HT-29 (cell line): ENCODE measurements at places on chromosomes 3 and 15.

DNA sequence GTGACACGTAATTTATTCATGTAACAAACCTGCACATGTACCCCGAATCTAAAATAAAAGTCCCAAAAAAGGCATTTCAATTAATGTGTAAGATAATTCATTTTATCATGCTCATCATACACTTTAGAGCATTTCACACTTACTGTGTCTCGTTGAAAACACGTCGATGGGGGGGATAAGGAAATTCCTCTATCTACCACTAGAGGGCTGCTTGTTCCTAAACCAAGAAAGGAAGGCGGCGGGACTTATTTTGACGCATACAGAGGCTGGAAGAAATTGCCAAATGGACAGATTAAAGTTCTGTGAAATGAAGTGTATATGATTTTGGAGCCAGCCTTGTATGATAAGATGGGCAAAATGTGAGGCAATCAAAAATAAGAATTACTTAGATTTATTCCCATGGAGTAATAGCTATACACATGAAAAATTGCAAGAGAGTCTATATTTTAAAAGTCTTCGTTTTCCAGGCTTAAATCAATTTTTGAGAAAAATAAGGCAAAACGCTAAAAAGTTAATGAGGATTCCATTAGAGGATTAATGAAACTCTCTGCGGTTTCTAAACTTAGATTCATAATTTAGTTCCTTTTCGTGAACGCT is 346.8 kb downstream of the CNTN3 start:
- peak; percentile 46 for DNase-seq

GRCh38 chr3:185208823-185209222 is 45.0 kb downstream of the EHHADH start:
- no peak for DNase-seq

GRCh38 chr3:191350396-191351090 is 20.2 kb upstream of the UTS2B start:
- DNase-seq: peak; percentile 48

- DNase-seq: no peak
These were observed 278.6 kb downstream of the UBE2E2 start for GRCh38 chr3:23481616-23482278.

DNA sequence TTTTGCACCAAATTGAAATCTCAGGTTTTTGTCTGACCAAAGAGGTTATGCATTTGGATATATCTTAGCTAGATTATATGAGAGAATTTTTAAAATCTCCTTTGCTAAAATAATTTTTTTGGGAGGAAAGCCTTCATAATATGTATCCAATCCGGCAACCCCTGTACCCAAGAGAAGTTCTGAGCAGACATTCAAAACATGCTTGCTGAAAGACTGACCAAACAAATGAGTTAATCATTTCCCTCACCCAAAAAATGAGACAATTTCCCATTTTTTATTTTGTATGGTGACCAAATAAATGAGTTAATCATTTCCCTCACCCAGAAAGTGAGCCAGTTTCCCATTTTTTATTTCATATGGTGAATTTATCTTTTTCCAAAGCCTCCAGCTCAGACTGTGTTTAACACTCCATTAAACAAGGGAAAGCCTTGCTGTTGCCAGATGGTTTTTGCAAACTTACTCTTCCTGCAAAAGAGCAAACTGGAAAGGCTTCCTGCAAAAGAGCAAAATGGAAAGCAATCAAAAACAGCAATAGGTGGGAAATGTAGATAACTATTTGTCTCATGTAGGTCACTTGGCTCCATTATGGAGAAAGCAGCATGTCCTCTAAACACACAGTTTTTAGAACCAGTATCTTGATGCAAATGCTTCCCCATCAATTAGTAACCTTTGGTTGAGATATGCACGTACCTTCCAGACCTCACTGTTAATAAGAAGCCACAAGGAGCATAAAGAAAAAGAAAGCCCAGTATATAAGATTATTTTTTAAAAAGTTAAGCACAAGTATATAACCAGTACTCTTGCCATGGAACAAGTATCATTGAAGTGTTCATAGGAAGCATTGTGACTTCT is 78.4 kb upstream of the OSTN start:
- DNase-seq: no peak

DNA sequence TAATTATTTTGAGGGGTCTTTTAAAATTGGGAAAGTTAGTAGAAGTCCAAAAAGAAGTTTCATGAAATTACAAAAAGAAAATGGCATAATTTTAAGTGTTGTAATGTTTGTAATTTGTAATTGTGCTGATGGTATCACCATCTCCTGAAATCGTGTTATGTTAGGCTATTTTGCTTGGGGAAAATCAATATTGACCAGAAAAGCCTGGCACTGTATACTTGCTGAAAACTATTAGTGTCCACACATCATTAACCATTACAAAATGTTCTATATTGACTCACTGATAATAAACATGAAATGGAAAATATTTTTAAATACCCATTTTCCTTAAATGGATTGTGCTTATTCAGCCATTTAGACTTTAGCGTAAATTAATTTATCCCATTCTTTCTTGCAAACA is 40.3 kb upstream of the ZBED2 start:
- DNase-seq: no peak

- no peak for DNase-seq
These were observed 39.0 kb downstream of the PGPEP1L start for GRCh38 chr15:98968576-98968975.

DNA sequence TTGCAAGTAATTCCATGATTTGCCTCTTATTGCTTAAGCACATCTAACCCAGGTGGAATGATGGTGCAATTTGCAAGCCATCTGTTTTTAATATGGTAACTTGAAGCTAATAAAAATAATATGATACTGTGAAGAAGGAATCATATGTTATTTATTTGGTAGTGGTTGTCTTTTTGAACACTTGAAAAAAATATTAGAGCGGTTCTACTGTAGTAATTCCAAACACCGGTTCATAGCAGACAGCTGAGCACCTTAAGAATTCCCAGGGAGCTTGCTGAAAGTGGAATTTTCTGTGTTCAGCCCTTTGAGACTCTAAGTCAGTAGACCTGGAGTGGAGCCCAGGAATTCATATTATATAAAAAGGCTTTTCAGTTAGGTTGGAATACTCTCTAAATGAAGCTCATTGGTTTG is 687.4 kb downstream of the EDEM1 start:
- DNase-seq: no peak

DNA sequence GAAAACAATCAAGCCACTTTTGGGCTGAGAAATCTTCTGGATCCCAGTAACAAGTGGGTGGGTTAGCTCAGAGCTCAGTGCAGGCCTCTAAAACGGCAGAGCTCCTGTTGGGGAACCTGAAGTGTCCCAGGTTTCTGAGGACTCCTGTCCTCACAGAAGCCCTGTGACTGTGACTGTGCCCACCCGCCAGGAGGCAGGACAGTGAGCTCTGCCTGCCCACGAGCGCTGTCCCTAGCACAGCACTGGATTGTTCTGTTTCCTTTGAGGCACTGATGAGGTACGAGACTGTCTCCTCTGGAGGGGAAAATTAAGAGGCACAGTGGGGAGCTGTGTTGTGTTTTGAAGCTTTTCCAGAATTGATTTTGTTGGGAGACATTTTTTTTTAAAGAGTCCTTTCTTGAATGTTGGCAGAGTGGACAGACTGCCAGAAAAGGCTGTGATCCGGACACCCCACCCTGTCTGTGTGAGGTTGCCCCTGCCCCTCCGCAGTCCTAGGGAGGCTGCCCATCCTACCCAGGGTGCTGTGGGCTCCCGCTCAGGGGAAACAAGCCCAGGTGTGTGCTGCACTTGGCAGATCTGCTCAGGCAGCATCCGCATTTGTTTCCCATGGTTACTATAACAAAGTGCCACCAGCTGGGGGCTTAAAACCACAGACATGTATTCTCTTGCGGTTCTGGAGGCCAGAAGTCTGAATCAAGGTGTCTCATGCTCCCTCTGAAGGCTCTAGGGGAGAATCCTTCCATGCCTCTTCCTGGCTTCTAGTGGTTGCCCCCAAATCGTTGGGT is 66.6 kb upstream of the LARS2 start:
- peak; percentile 4 for DNase-seq

DNA sequence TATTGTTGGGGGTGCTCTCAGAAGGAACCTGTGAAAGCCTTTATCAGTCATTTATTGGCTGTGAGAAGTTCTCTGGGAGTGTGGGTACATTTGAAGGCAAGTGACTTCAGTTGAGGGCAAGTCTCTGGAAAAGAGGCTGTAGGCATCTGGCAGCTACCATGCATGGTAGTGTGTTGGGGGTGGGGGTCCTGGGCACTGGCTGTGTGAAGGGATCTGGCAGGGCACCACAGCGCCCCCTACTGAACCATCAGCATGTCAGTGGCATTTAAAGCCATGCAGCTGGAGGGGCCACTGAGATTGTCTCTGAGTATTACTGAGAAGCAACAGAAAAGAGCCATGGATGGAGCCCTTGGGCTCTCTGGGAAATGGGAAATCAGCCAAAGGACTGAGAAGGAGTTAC is 30.6 kb downstream of the CRTAP start:
- peak; percentile 1 for DNase-seq

DNA sequence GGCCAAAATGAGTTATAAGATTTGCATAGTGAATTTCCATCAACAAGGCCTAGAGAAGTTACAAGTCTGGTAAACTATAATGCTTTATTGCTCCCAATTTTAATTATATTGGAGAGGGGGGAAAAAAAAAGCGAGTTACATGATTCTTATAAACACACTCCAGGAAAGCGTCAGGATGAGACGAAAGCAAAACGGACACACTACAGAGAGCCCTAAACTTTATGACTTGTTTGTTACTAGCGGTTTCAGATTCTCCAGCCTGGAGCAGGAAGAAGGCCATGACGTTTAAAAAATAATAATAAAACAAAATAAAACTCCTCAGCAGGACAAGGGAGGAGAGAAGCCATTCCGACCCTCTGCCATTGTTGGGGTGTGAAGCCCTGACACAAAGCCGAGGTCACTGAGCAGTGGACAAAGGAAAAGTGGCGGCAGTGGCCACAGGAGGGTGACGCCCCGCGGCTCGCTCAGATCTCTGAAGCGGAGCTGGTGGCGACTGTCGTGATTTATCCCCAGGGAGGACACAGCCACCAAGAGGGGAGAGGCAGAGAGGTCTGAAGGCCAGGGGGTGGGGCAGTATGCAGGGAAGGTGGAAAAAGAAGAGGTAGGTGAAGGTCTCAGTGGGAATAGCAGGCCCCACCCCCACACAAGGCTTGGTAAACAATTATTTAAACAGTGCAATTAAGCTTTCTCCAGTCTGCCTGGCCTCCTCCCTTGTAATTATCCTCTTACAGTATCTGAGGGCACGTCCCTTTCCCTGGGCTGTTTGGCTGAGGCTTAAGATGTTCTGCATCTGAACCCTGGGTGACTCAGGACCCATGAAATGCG is 45.3 kb downstream of the ADAMTS9 start:
- no peak for DNase-seq

GRCh38 chr3:130709671-130710070 is 37.0 kb downstream of the PIK3R4 start:
- no peak for DNase-seq

DNA sequence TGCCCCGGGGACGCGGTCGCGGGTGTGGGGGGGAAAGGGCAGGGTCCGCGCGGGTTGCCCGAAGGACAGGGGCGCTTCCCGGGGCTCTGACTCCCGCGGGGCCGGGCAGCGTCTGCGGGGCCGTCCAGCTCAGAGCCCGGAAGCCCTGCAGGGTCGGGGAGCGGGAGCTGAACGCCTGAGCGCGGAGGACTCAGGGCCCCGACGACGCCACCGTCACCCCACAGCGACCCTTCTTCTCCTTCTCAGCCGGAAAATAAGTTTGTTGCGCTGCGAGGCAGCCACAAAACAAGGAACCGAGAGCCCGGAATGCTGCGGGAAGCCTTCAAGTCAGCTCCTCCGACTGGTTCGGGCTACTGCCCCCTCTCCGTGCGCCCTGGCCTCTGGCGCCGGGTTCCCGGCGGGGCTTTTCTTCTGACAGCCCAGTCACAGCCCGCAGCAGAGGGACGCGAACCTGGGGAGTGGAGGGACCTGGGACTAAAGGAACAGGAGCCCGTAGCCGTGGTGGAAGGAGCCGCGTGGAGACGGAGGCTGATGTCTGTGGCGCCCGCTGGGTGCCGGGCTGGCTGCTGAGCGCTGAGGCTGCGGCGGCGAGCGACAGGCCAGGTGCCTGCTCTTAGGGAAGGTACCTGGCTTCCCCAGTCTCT is 484 bp downstream of the CNTN4 start:
- DNase-seq: no peak

GRCh38 chr3:129315223-129315997 is 36.7 kb downstream of the HMCES start:
- DNase-seq: peak; percentile 57

GRCh38 chr15:77772641-77773402 is 140.1 kb upstream of the LINGO1 start:
- no peak for DNase-seq

DNA sequence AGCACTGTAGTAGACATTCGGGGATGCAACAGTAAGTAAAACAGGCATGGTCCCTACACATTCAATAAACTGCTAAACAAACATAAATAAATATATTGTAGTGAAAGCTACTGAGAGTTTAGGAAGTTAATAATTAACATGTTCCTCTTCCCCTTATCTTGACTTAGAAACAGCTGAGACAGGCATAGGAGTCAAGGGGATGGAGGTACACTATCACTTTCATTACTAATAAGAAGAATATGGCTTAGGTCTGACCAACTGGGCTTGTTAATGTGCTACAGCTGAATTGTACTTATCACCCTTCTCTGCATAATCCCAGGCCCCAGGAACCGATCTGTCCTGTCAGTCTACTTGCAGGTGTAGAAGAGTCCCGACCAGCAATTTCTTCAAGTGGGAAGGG is 116.3 kb upstream of the DAZL start:
- no peak for DNase-seq

DNA sequence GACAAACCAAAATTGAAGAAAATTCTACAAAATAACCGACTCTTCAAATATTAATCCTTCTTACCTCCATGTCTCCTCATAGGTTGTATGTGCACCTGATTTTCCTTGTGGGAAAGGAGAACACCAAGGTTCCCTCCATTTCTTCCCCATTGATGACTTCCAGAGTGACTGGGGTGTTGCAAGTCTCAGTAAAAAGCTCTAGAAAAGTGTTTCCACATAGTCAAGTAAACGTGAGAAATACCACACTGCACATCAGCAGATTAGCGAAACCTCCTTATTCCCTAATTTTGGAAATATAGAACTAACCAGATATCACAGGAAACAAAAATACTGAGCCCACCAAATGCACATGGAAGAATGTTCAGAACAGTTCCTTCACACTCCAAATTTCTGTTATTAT is 4.9 kb upstream of the RPN1 start:
- no peak for DNase-seq

GRCh38 chr15:85556618-85556895 is 176.2 kb downstream of the AKAP13 start:
- DNase-seq: no peak

DNA sequence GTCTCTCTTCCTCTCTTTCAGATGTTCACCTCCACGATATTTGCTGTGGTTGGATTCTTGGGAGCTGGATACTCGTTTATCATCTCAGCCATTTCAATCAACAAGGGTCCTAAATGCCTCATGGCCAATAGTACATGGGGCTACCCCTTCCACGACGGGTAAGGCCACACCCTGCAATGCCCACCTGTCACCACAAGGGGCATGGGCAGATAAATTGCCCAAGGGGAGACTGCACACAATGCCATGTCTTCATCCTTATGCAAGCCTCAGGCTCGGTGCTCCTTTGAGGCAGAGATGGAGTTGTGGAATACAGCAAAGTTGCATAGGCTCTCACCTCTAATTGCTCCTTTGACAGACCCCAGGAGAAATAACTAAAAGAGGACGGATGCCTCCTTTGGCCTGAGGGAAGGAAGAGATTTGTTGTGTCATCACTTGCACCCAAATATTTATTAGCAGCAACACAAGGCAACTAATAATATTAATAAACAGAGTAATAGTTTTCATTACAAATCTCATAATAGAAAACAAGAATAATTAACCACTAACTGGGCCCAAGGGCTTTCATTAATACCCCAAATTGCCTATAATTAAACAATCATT is 13.2 kb downstream of the TM4SF4 start:
- peak; percentile 72 for DNase-seq
